ENCODE measurements at places on chromosomes 4 and X.

DNA sequence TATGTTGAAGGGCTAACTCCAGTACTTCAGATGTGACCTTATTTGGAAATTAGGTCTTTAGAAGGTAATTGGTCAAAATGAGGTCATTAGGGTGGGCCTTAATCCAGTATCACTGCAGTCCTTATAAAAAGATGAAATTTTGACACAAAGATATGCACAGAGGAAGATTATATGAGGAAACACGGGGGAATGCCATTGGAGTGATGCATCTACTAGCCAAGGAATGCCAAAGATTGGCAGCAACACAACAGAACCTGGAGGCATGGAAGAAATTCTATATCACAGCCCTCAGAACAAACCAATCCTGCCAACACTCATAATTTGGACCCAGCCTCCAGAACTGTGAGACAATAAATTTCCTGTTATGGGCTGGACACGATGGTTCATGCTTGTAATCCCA is 17.6 kb downstream of the TRIM61 start:
- no peak overlapping the region for H3K27ac ChIP-seq
- no peak overlapping the region for H3K4me3 ChIP-seq
- peaks cover 14% of the 10 kb centered on the region for H3K4me1 ChIP-seq
- no peak for DNase-seq
- no peaks in the 10 kb centered on the region for H3K27me3 ChIP-seq

- H3K27ac ChIP-seq, result no peak overlapping the region
- no peaks in the 10 kb centered on the region for H3K4me1 ChIP-seq
- H3K4me3 ChIP-seq, result no peak overlapping the region
- no peaks in the 10 kb centered on the region for H3K27me3 ChIP-seq
- DNase-seq, result no peak
These were observed 260.1 kb upstream of the EDNRA start for GRCh38 chr4:147220833-147221232.

DNA sequence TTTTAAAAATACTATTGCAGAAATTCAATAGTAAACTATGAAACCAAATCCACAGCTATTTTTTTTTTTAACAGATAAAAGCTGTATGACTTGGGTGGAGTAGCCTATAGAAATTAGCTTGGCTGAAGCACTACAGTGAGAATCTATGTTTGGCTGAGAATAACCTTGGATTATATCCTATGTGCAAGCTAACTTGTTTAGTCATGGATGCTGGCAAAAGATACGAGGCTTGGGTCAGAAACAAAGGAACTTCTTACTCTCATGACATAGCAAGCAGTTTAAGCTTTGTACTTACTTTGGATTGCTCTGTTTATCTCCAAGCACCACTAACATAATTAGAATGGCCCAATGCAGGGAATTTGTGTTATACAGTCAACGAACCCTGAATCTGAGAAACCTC is 119.2 kb upstream of the GRID2 start:
- no peaks in the 10 kb centered on the region for H3K36me3 ChIP-seq
- H3K4me1 ChIP-seq, result no peaks in the 10 kb centered on the region
- no peak overlapping the region for H3K27ac ChIP-seq
- H3K27me3 ChIP-seq, result no peaks in the 10 kb centered on the region

- no peak overlapping the region for H3K4me3 ChIP-seq
- H3K4me1 ChIP-seq, result peaks cover 2% of the 10 kb centered on the region
- no peak for DNase-seq
- peaks cover 4% of the 10 kb centered on the region for H3K27me3 ChIP-seq
- no peak overlapping the region for H3K27ac ChIP-seq
These were observed 20.8 kb downstream of the CLCN4 start for GRCh38 chrX:10177601-10178000.

GRCh38 chrX:72001471-72001870 is 90.8 kb downstream of the NHSL2 start:
- H3K4me1 ChIP-seq, result no peaks in the 10 kb centered on the region
- no peaks in the 10 kb centered on the region for H3K36me3 ChIP-seq
- H3K27me3 ChIP-seq, result no peaks in the 10 kb centered on the region
- no peak overlapping the region for H3K27ac ChIP-seq
- H3K4me3 ChIP-seq, result no peak overlapping the region

- no peaks in the 10 kb centered on the region for H3K4me1 ChIP-seq
- H3K27me3 ChIP-seq, result peaks cover 3% of the 10 kb centered on the region
- no peaks in the 10 kb centered on the region for H3K36me3 ChIP-seq
- H3K4me3 ChIP-seq, result no peak overlapping the region
- DNase-seq, result no peak
- no peak overlapping the region for H3K27ac ChIP-seq
These were observed 39.2 kb upstream of the PRDX4 start for GRCh38 chrX:23628131-23628530.

Measured in activated naive CD8-positive, alpha-beta T cell treated with anti-CD3 and anti-CD28 coated beads for 36 hours (primary cell).